ENCODE measurements at places on chromosomes 12 and 14.

- no peak for DNase-seq
Measured at GRCh38 chr14:69321601-69322330, 61.8 kb downstream of the GALNT16 start.

- no peak for DNase-seq
Measured at GRCh38 chr12:75641031-75641780, 129.8 kb upstream of the KRR1 start.

GRCh38 chr12:102616692-102617091 lies 136.3 kb upstream of the IGF1 start:
- no peak for DNase-seq

DNA sequence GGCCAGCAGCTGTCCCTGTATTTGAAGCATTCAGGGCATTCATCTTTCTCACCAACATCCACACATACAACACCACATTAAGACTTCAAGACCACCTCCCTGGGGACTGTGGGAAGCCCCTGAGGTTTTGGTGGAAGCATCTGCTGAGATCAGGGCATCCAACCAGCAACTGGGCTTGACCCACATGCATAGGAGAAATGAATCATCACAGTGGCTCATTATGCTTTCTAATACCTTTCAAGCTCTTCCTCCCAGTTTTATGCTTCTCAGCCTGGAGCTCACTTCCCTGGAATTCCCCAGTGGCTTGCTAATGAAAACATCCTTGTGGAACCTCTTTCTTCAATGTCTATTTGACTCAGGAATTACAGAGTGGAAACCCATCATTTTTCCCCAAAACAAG lies 21.4 kb upstream of the CMKLR1 start:
- no peak for DNase-seq

- no peak for DNase-seq
Measured at GRCh38 chr12:25025260-25025659, 76.4 kb upstream of the BCAT1 start.

DNA sequence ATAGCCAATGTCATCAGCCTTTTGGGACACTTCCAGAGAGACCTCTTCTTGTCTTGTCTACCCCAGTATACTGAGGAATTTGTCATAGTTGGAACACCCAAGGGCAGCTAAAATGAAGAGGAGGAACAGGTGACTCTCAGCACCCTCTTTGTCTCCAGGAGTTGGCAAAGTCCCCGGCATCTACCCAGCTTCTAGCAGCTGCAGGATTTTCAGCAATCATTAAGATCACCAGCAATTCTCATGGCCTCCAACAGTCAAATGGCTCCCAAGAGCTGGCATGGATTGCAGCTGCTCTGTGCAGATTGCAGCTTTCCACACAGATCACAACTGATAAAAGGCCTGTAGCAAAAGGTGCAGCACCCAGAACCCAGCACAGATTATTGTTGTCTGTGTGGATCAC lies 32.9 kb downstream of the RERGL start:
- no peak for DNase-seq

GRCh38 chr12:58323676-58324075 lies 382.3 kb downstream of the ATP23 start:
- no peak for DNase-seq

- no peak for DNase-seq
Measured at GRCh38 chr12:101637936-101638335, 43.2 kb downstream of the MYBPC1 start.

DNA sequence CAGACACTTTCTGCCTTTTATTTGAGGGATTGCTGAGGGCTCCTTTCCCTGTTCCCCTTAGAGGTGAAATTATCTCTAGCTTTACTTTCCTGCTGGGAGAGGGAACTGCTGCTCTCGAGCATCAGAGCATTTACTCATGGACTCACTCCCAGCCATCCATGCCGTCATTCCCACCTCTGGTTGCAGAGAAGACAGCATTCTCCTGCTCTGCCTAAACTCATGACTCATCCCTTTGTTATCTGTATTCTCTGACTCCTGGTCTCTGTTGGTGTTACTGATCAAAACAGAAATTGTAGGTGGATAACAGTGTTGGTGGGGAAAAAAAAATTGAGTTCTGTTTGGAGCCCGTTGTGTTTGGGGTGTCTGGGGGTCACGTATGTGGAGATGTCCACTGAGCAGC lies 159.3 kb downstream of the TTC8 start:
- DNase-seq, result no peak

GRCh38 chr14:55107766-55108554 lies 21.1 kb upstream of the LGALS3 start:
- DNase-seq, result no peak

DNA sequence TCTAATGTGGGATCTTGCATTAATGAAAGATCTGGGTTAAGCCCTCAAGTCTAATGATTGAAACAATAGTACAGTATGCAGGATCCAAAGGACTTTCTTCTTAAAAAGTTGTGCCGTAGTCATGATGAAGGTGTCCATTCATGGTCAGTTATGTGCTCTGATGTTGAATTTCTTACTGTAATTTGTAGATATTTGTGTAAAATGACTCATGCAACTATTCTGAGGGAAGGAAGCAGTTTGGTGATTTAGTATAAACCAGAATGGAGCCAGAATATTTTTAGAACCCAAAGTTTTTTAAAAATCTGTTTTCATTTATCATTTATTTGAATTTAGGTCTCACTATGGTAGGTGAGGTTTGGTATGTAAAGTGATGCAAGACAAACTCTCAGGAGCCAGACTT lies 151.2 kb downstream of the AKAP6 start:
- DNase-seq, result no peak

GRCh38 chr12:18886962-18887361 lies 149.0 kb downstream of the CAPZA3 start:
- no peak for DNase-seq

- DNase-seq, result no peak
Measured at GRCh38 chr14:55458800-55459515, 18.5 kb upstream of the TBPL2 start.

DNA sequence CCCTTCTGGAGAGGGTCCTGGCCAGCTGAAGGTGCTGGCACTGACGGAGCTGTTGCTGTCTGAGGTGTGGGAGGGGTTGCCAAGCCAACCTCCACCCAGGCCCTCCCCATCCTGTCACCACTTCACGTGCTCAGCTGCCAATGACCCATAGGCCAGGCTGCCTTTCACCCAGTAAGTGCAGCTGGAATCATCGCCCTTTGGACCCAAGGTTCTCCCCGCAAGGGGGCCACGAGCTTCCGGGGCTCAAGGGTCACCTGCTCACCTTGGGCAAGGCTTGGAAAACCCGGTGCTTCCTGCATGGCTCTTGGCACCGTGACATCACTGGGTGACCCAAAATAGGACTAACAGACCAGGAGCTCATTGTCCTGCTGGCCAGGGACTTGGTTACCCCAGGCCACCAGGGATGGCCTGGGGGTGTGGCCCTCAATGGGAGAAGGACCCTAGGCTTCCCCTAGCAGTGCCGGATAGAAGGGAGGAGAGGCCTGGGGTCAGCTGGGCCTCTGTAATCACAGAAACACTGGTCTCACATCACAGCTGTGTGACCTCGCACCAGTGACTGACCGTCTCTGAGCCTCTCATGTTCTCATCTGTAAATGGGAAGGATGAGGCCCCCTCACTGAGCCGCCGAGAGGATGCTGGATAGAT lies 51.3 kb downstream of the CCDC85C start:
- DNase-seq, result no peak

DNA sequence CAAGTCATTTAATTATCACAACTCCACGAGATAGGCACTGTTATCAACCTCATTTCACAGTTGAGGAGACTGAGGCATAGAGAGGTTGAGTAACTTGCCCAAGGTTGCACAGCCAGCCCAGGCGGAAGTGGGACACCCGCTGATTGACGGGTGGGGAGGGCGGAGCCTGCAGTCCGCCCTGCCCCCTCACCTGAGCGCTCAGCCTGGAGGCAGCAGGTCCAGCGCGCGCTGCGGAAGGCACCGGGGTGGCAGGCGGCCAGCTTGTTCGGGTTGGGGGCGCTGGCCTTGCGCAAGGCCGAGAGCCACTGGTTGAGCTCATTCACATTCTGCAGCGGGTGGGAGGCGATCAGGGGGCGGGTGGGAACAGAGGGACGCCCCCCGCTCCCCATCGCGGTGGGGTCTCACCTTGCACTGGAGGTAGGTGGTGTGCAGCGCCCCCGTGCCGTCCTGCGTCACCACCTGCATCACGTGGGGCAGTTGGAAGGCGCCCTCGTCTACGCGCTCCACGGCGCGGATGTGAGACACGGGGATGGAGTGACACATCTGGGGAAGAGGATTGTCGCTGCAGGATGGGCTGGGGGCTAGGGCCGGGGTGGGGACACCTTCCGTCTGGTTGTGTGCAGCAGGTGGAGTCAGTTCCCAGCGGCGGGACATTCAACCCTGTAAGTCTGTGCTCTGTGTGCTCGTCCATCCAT lies 31.7 kb downstream of the RASAL1 start:
- DNase-seq, result peak; percentile 41

DNA sequence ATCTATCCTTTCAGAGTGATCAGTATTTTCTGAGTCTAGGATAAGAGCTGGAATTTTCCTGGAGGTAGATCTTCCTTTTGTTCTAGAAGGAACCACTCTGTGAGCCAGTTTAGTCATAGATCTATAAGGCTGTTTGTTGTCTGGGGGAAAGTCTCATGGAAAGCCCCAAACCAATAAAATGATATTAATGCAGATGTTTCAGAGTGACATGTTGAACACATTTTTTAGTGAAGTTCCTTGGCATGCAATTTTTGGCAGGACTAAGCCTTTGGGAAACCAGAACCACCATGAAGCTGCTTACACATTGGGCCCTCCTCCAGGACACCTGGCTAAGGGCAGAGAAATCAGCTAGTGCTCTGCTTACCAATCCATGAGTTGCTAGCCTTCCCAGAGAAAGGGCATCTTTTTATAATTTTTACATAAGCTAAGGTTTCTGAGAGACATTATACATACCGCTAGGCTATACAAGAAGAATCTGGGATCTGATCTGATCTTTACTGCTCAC lies 101.5 kb upstream of the PCED1B start:
- DNase-seq, result no peak

- DNase-seq, result no peak
Measured at GRCh38 chr12:48420039-48420775, 52.2 kb upstream of the ANP32D start.

DNA sequence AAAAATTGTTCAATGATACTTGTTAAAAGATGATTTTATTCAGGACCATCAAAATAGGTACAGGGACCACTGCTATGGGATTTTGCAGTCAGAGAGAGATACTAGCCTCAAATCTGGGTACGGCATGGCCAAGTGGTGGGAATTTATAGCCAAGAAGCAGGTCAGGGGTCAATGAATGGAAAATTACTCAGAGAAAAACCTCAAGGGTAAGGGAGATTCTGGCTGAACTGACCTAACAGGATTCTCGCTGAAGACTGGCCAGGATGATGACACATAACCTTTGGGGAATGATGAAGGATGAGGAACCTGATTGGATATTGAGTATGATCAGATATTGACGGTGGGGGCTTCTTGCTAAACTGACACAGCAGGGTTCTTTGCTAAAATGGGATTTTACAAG lies 32.7 kb downstream of the DEPDC4 start:
- DNase-seq, result no peak

DNA sequence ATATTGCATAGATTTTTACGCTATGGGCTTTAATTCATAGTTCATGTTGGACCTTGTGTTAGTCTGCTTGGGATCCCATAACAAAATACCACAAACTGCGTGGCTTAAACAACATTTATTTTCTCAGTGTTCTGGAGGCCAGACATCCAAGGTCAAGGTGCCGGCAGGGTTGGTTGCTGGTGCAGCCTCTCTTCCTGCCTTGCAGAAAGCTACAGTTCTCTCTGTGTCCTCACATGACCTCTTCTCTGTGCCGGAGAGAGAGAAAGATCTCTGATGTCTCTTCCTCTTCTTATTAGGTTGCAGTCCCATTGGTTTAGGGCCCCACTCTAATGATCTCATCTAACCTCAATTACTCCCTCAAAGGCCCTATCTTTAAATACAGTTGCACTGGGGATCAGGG lies 170.5 kb downstream of the IPO8 start:
- DNase-seq, result no peak

DNA sequence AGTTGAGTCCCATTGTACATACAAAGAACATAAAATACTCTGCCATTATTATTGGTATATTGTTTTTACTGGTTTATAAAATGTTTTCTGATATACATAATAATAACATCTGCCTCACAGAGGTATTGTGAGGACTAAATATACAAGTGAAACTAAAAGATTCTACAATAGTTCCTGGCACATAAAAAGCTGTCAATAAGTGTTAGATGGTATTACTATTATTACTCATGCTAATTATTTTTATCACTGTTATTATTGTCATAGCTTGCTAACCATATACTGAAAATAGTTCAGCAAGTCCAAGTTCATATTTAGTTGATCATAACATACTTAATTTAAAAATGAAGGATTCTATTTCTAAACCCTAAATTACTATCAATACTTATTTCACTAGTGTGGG lies 34.4 kb downstream of the BTG1 start:
- DNase-seq, result no peak

DNA sequence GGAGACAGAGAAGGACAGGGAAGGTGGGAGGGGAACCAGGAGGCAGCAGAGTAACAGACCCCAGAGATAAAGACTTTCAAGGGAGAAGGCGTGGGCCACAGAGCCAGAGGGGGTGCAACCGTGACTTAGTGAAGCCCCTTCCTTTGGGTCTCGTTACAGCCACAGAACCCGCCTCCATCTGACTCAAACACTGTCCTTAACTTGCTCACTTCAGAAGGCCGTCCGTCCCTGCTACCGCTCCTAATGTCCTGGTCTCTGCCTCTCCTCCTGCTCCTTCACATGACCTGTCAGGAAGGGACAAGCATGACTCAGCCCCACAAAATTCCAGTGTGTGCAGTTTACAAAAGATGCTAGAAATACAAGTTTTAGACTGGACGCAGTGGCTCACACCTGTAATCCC lies 18.0 kb downstream of the RIMBP2 start:
- no peak for DNase-seq

DNA sequence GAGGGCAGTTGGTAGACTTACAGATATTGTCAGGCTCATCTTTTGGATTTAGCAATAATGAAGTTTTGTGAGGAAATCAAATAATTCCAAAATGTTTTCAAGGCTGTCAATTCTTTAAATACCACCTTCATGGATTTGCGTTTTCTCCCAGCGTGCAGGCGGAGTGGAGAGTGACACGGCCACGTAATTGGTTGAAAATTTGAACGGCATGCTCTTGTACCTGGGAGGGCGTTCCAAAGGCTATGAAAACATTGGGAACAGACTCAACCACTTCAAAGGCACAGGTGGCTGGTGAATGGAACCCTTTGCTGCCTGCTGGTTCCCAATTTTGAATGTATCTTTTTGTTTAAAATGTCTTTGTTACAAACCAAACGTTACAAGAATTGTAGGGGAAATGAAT lies 12.4 kb downstream of the SMIM41 start:
- DNase-seq, result no peak
